Thoracic aorta (tissue), 2 donors: ENCODE measurements at places on chromosomes 2 and 18.
A peak's percentile ranks its signal among the peaks of the same experiment; 100 is the strongest.

GRCh38 chr2:201185863-201186262 is 2.9 kb downstream of the CASP10 start:
- no peak for DNase-seq

- DNase-seq: no peak
Measured at GRCh38 chr2:17821535-17822444, 5.5 kb downstream of the MSGN1 start.

DNA sequence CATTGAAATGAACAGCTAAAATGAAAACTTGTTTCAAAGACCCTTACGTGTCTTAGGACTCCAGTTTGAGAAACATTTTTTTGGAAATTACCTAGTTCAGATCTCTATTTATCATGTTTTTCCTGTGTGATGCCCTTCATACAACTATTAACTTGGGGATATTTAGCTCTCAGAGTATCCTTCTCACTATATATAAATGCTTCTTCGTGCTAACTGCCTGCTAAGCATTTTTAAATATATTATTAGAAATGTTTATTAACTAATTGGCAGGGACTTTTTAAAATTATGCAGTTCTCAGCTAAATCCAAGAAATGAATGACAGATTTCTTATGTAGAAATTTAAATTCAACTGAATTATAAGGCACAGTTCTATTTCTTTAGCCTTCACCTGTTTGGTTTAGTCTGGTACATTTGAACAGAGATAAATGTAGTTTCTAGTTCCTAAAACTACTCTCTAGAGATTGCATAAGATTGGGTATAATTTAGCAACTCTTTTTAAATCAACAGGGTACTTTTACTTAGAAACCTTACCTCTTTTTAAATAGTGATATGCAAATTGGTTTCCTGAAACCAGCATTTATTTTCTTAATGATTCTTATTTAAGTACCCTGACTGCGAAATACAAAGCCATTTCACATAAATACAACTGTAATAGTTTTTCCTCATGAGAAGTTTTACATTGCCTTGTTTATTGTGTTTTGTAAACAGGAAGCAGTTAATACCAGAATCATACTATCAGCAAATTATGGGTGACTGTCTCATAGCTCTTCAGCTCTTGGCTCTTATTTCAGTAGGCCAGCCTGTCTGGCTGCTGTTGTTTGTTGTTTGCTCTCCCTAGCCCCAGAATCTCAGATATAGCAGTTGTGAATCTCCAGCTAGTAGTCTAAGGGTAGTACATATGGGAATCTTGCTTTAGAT is 140.7 kb downstream of the PTRHD1 start:
- no peak for DNase-seq

- no peak for DNase-seq
Measured at GRCh38 chr2:168780669-168781071, 21.8 kb upstream of the NOSTRIN start.

DNA sequence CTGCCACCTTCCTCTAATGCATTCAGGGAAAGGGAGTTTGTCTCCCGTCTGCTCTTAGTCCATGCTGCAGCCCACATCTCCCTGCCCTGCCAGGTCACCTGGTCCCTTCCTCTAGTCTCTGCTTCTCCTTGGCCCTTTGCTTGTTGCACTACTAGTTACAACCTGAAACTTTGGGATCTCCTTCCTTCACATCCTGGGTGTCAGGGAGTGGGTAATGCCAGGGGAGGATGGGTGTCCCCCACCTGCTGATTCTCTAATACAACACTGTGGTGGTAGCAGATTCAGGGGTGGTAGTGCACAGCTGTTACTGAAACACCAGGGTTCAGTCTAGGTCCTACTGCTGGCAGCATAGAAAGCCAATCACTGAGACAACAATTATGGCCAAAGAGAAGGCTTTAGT is 31.2 kb upstream of the COX7A2L start:
- DNase-seq: no peak

DNA sequence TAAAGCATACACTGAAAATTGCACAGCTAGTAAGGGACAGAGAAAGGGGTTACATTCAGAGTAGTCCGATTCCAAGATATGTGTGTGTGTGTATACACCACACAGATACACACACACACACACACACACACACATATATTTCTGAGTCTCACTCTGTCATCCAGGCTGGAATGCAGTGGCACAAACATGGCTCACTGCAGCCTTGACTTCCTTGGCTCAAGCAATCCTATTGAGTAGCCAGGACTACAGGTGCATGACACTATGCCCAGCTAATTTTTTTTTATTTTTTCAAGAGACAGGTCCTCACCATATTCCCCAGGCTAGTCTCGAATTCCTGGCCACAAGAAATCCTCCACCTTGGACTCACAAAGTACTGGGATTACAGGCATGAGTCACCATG is 68.1 kb upstream of the ITPRID2 start:
- DNase-seq: no peak

DNA sequence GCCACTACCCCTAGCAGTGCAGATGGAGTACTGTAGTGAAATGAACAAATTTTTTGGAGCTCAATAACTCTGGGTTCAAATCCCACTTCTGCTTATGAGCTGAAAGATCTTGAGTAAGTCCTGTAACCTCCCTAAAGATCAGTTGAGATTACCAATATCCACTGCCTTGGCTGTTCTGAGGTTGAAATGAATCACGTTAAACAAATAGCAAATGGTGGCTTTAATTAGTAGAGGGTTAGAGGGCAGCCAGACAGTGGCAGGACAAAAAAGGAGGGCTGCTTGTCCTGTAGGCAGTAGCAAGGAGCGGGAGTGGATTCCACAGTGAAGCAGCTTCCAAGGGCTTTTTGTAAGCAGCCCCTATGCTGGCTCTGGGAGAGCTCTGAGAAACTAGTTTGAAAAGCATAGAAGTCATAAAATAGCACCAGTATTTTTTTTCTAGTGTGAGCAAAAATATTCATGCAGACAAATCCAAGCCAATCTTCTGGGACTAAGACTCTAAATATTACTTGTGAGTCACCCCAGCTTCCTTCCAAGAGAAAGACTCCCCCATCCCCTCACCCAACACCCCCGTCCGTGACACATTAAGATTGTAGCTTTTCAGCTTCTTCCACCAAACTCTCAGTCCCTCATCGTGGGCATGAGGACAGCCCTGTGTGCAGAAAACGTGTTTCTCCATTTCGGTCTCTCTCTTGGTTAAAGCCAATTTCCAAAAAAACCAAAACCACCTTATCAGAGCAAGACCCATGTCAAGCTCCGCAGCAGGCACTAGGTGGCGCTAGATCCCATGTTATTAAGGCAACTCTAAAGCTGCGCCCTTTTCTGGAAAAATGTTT is 123.5 kb upstream of the LGALSL start:
- DNase-seq: peak; percentile 56

DNA sequence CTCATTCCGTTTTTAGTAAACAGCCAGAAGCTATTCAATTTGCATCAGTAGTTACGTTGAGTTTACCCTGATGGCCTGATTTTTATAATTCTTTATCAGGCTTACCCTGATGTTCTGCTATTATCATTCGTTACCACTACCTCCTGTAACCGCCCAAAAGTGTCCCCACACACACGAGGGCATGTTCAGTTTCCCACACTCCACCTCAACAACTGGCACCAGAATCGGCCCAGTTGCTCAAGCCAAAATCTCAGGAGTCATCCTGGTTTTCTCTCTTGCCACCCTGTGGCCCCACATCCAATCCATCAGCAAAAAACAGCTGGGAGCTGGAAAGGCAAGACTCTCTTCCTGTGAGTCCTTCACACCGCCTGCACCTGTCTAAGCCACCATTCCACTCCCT is 102.9 kb upstream of the RAB6C start:
- no peak for DNase-seq

DNA sequence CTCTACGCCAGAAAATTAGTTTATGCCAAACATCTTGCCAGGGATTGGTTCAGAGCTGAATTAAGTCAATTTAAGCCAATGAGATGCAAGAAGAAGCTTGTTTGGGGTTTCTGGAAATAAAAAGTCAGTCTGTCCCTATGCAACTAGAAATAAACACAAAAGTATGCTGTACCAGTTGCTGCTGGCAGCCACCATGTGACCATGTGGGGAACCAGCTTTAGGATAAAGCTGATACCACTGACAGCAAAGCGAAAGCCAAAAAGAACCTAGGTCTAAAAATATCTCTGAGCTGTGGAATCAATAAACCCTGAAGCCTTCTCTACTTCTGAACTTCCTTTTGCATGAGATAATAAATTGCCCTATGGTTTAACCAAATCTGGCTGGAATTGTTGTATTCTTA is 181.8 kb upstream of the PARD3B start:
- no peak for DNase-seq

DNA sequence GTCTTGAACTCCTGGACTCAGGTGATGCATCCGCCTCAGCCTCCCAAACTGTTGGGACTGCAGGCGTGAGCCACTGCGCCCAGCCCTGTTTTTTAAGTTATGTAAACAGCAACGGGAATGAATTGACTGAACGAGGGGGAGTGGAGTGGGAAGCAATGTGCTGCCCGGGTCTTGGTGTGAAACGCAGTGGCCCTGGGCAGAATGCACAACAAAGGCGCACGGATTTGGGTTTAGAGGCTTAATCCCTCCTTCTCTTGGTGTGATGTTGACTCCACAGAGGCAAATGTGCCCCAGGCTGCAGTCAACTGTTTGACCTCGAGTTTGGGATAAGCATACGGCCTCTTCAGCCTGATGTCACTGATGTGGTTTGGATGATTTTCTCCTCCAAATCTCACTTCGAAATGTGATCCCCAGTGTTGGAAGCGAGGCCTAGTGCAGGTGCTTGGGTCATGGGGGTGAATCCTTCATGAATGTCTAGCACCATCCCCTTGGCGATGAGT is 97.4 kb downstream of the AGAP1 start:
- DNase-seq: no peak

DNA sequence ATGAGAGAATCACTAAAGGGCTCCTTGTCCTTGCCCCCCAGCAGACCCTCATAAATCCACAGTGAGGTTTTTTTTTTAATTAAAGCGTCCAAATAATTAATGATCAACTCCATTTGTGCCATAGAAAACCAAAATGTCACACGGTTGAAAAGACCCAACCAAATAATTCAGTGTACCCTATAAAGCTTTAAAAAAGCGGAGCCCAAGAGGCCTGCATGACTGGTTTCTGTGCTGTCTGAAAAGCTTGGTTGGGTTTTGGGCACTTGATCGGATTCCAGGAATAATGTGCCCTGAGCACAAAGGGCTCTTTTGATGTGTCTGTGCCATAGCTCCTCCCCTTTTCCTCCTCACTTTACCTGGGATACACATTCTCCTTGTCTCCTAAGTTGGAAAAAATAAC is 523.2 kb downstream of the TNS1 start:
- DNase-seq: no peak

- DNase-seq: no peak
Measured at GRCh38 chr2:54701029-54701428, 22.4 kb upstream of the EML6 start.

DNA sequence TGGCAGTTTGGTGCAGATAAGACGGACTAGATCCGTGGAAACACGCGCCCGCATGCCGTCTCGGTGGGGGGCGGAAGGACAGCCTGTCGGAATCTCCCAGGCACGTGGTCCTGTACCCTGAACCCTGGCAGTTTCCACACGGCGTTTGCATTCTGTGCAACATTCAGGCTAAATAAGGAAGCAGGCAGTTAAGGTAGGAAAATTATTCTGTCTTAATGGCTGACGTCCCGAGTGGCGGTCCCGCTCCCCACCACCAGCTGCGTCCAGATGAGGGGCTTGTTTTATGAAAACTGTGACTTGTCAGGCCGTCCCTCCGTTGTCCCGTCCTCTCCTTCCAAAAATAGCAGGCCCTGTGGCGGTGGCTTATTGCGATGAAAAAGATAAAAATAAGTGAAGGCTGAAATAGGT is 120.2 kb downstream of the NFATC1 start:
- no peak for DNase-seq

- DNase-seq: no peak
Measured at GRCh38 chr2:234025891-234026401, 24.6 kb upstream of the SPP2 start.

- no peak for DNase-seq
Measured at GRCh38 chr2:105510761-105511528, 112.1 kb upstream of the FHL2 start.

- no peak for DNase-seq
Measured at GRCh38 chr18:68817584-68817983, 19.7 kb downstream of the CCDC102B start.

- DNase-seq: no peak
Measured at GRCh38 chr2:174967691-174968260, 37.4 kb downstream of the CHN1 start.

DNA sequence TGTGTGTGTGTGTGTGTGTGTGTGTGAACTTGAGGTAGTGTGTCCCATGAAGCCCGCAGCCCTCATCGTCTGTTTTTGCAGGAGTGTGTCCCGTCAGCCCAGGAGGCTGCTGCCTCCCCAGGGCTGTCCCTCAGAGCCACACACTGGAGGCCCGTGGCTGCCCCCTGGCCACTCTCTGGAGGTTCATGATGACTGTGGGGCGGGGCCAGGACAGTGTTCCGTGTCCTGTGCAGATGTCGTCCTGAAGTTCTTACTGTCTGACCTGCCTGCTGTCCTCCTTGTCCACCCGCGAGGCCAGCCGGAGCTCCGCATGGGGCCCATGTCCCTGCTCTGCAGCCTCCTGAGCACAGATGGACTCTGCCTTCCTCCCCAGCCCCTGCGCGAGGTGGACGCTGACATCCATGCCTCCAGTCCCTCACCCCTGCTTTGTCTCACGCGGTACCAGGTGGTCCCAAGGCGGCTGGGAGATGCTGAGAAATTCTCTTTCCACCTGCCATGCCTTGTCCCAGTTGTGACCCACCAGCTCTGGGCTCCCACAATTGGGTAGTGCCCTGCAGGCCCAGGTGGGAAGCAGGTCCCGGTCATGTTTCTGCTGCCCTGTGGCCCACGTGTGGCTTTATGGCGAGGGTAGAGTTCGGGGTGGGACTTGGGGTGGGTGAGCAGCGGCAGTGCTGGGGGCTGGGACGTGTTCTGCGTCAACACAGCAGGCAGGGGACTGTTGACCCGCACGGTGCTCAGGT is 92.8 kb downstream of the NFATC1 start:
- DNase-seq: no peak
